ENCODE measurements at places on chromosomes 5 and 9.

GRCh38 chr5:115186794-115187193 is 17.1 kb upstream of the TRIM36 start:
- no peak for ATAC-seq

DNA sequence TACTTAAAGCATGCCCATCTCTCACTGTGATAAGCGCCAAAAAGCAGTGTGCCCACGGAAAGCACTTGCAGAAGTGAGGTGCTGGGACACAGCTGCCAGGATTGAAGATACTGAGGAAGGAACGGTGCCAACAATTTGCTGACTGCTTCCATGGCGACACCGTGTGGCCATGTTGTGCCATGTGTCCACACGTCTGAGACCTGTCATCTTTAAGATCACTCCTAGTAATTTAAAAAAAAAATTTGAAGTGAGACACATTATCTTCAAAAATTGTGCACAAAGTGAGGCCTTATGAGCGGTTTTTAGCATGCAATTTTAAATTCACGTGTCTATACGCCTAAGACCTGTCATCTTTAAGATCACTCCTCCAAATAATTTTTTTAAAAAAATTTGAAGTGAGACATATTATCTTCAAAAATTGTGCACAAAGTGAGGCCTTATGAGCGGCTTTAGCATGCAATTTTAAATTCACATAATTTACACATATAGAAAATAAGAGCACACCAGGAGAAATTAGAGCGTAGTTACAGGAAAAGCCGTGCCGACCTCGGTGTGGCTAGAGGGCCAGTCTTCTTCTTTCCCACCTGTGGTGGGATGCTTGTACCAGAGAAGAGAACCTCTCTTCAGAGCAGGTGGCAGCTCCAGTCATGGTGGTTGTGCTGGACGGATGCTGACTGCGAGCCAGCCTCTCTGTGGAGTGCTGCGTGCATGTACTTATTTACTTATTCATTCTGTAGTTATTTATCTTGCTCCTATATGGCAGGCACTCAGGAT is 21.4 kb upstream of the FLT4 start:
- no peak for ATAC-seq

DNA sequence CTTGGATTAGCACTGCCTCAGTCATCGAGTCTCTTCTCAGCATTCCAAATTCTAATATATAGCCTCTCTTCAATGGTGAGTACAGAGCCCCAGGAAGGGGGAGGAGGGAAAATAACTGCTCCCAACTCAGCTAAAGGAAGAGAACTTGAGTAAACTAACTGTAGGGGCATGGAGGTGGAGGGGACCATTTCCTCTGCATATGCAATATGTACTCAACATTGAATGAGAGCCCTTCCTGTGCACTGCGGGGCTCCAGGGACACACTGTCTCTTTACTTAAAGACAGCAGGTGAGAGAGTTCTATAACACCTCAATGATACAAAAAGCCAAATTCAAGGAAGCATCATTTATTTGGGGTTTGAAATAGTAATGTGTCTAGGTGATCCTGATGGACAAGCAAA is 75.1 kb downstream of the GNAQ start:
- no peak for ATAC-seq

DNA sequence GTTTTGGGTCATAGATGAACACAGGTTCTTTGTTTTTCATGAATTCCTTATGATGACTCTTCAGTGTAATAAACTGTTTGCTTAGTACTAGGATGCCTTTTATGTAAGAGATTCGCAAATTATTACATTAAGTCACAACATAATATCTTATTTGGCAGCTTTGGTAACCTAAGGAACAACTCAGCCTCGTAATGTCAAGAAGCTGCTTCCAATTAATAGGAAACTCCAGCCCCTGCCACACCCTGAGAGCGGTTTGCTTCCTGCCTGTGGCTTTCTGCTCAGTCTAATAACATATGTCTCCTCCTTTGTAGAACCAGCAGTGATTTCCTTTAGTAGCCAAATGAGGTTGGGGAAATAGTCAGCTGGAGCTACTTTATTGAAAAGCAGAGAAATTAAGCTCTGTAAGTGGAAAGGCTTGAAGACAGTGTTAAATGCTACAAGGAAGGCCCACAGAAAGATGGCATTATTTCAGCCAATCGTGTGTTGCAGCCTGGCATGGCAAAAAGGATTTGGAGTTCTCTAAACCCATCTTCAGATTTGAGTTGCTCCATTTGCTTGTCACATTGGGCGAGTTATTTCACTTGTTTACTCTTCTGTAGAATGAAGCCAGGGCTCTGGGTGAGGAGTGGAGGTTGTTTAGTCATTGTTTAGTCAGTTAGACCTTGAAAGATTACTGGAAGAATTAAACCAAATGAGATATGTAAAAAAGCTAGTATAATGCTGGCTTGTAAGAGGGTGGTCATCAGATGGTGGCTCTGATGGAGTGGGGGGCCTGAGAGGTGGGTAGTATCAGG is 54.1 kb downstream of the MTAP start:
- ATAC-seq, result peak; percentile 59

DNA sequence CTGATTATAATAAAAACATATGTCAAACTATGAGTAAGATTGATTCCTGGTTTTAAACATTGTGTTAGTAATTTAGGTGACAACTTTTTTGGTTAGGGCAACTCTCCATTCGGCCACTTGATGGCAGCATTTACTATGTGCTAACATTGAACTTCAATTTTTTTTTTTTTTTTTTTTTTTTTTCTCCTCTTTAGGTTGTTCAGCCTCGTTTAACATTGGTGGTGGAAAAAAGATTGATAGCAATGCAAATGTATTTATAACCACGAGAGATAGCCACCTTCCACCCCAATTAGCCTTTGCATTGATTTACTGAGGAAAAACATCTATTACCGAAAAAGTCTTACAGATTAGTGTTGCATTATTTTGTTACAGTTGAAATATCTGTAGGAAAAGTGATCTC is 159.1 kb downstream of the CSNK1G3 start:
- ATAC-seq, result peak; percentile 23

DNA sequence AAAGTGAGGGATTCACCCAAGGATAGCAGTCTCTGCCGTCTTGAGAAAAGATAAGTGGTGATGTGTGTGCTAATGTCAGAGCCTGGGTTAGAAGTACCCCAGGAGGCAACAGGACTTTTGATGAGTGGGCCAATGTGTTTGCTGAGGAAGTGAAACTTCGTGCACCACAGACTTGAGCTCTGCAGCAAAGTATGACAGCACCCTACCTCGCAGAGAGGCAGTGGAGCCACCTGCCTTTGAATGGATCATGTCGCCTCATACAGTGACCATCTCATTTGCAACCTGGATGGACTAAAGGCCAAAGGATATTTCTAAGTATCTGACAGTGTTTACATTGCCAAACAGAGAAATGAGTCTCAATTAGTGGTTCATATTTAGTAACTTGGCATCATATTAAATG is 593.9 kb upstream of the GRAMD2B start:
- no peak for ATAC-seq

DNA sequence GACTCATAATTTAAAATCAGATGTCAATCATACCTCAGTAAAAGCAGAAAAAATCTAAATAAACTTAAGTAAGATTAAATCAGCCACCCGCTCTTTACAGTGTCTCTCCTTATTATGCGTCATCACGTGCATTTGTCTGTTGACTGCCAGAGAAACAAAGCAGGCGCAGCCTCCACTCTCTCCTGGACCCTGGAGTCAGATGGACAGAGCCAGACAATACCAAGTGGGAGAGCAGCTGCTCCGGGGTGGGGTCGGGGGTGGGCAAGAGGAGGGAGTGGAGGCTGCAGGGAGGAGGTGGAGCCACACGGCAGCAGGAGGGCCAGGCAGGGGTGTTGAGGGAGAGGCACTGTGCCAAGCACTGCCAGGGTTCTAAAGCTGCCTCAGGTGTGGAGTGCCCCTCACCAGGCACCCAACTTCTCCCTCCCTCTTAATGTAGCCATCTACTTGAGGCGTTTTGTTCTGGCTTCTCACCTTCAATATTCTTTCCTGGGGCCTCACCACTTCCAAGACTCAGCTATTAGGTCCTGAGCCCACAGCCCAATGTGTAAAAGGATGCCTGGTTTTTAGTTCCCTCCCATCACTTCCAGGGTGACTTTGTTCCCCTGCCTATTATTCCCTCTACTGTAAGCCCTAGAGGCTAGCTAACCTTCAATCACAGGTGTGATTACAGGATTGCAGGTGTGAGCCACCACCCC is 96.3 kb downstream of the GLDC start:
- ATAC-seq, result peak; percentile 26

- no peak for ATAC-seq
These were observed 68.1 kb upstream of the GGTA1 start for GRCh38 chr9:121567500-121568342.

DNA sequence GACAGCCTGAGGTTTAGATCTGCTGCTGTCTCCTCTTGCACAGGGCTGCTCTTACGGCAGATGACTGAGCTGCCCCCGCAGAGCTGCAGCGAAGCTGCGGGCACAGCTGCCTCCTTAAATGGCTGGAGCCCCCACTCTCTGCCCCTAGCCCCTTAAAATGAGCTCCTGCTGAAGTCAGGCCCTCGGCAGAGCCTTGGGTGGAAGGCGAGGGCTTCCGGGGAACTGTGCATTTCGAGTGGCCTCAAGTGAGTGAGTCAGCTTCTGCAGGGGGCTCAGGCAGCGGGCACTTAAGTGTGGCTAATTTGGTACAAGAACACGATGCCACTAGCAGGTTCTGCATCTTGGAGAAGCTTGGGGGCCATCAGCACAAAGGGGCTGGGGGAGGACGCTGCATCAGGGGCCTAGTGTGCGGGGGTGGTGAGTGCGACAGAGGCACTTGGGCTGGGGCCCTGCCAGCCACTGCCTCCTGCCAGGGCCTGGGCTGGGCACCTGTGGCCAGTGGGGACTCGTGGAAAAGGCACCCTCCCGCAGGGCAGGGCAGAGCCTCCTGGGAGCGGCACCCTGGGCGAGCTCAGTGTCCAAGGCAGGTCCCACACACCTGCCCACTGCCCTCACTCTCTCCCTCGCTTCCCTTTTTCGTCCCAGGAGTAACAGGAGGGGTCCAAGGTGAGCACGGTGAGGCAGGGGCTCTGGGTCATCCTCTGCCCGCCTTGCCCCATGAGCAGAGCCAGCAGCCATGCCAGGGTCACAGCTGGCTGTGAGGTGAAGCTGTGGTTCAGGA is 28.8 kb upstream of the RNU6ATAC start:
- no peak for ATAC-seq

DNA sequence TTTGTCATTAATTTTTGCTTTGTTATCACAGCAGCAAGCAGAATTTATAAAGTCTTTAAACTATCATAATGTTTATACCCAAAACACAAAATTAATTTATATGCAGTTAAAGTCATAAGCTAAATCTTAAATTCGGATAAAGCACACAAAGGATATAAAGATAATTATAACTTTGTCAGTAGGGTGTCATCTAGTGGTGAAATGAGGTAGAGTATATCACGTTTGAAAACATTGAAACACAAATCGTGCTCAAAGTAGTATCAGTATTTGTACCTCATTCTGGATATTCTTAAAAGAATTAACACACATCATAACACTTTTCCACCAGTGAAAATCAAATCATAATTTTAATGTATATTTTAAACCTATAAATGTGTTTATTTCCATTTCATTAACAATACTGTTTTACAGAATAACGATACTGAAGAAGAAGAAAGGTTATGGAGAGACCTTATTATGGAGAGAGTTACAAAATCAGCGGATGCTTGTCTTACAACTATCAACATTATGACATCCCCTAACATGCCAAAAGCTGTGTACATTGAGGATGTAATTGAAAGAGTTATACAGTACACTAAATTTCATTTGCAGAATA is 129.5 kb downstream of the NIPBL start:
- no peak for ATAC-seq

GRCh38 chr9:113787871-113788270 is 88.2 kb upstream of the ZNF618 start:
- ATAC-seq, result no peak

DNA sequence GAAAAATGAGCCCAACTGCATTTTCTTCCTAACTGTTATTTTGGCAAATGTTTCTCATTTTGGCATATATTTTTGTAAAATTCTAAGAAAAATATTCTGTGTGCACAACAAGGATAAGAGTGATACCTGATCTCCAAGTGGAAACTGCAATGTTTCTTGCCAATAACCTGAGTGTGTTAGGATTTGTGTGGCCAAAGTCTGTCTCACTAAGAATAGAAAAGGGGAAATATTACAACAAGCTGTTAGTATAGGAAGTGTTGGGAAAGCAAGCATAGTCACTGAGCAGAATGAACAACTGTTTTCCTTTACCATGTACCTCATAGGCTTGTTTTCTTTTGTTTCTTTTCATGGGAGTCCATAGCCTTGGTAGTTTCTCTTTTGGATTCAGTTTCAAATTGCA is 624.2 kb downstream of the MTRR start:
- no peak for ATAC-seq

- no peak for ATAC-seq
These were observed 85.2 kb downstream of the AUH start for GRCh38 chr9:91276513-91276912.

DNA sequence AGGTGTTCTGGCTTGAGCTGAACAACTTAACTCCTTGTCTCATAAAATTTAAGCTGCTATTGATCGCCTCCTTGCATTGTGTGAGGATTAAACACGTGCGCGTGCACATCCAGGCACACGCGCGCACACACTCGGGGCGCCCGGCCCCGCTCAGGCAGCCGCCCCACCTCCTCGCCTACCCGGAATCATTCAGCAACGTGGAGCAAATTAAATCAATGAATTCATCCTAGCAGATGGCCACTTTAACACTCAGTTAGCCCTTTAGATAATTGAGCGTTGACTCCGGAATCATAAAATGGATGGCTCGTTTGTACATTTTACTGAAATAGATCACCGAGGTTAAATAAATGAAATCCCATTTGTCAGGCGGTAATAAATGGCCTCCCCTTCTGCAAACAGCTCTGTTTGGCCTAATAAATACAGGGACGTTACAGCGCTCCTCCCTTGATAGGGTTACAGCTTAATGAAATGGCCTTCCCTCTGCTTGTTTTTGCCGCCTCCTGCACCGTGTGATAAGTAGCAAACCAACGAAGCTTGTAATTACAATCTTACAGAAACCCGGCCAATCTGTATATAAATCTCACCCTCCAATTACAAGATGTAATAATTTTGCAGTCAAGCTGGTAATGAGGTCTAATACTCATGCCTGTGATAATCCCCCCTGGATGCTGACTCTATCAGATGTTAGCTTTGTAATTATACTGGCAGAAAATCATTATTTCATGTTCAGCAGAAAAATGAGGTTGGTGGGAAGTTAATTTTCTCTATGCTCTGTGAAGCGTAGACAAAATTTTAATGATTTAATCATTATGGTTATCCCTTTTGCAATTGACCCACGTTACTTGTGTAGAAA is 229.7 kb upstream of the IRX4 start:
- ATAC-seq, result no peak

DNA sequence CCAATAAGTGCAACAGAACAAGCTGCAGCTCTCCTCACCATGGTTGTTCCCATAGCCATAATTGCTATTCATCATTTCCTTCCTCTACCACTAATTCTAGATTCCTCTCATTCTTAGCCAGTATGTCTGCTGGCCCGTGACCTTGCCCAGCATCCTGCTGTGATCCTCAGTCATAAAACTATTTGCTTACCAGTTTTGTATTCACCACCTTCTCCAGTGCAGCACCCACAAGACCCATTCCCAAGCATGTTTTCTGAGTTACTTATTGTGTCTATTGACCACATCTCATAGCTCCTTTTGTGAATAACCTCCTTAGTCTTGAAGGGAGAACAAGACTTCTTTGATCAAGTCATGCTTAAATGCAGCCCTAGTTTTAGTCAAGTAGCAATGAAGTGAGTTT is 488.0 kb upstream of the CTNND2 start:
- ATAC-seq, result no peak

Measured in esophagus mucosa (tissue), 1 donor.